NCI-H524 (cell line): ENCODE measurements at places on chromosomes 11 and 22.
A peak's percentile ranks its signal among the peaks of the same experiment; 100 is the strongest.

GRCh38 chr22:36055376-36056295 is 27.0 kb upstream of the RBFOX2 start:
- DNase-seq: peak; percentile 90

- DNase-seq: no peak
Measured at GRCh38 chr22:21603973-21604372, 25.8 kb downstream of the YDJC start.

- DNase-seq: no peak
Measured at GRCh38 chr22:31105282-31105929, 2.0 kb downstream of the SELENOM start.

DNA sequence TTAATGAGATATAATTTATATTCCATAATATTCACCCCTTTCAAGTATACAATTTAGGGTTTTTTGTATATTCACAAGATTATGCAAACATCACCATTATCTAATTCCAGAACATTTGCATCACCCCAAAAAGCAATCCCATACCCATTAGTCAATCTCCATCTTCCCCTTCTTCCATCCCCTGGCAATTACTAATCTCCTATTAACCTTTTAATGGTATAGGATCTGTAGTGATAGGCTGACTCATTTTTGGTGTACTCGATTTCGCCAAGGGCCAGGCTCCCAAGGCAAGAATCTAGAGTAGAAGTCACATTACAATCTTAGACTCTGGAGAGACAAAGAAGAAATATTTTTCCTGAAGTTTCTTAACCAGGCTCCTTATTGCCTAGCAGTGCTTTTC is 113.4 kb downstream of the GAB2 start:
- no peak for DNase-seq

DNA sequence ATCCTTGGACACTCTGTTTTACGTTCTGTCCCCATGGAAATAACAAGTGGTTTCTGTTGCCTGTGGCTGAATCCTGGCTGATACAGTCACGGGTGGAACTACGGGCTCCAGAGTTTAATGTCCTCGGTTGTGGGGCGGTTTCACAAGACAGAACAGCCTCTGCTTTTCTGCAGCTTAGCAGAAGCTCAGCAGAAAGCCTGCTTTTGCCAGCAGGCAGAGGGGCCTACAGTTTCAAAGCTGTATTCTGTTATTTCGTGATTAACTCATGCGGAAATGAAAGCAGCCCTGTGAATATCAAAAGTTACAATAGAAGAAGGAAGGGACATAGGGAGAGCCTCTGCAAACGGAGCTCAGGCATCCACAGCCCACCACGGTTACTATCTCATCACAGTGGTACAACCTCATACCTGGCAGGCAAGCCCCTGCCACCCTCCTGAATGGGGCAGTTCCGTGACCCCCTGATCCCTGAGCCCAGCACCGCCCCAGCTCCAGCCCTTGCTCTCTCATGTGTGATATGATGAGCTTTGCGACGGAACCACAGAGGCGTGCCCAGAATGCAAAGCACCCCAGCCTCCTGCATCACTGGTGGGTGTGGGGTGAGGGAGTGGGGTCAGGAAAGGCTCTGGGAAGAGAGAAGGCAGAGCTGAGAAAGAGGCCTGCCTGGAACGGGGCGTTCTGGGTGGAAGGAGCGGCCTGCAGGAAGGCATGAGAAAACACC is 360.6 kb downstream of the BRD1 start:
- DNase-seq: no peak
